AML-193 (cell line): ENCODE measurements at places on chromosomes 4 and X.

DNA sequence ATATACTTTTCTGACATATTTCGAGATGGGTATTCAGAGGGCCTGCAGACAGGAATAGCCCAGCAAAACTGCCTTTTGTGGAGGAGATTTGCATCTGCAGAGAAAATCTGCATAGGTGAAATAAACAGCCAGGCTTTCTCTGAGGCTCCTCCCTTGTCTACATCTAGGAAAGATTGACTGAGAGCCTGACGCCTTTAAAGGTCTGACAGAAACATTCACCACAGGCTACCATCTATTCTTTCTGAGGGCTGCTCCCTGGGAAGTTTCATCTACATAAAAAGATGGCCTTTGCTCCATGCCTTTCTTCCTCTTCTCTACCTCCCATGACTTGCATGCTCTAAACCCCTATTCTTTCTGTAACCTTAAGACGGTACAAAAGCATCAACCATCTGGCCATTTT lies 55.0 kb upstream of the AP1S2 start:
- no peak for DNase-seq

DNA sequence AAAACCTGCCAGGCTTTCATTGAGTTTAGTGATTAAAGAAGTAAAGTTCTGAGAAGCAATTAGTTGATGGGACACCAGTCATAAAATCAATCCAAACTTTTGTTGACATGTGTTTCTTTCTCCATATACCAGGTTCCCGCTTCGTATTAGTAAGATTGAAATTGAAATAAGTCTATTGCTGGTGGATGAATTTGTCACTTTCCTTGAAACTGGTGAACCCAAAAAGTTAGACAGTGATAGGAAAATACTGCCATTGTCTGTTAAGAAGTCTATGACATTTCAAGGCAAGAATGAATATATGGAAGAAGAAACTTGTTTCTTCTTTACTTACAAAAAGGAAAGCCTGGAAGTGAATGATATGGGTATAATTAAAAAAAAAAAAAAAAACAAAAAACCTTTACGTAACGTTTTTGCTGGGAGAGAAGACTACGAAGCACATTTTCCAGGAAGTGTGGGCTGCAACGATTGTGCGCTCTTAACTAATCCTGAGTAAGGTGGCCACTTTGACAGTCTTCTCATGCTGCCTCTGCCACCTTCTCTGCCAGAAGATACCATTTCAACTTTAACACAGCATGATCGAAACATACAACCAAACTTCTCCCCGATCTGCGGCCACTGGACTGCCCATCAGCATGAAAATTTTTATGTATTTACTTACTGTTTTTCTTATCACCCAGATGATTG lies at the start of gene CD40LG:
TSS of gene CD40LG (plus strand) at position 482 of the 684 bp plus-strand sequence. CDS start at position 573, 91 bp downstream.
- no peak for DNase-seq

GRCh38 chr4:113293674-113294073 lies 244.2 kb downstream of the ANK2 start:
- DNase-seq: no peak

DNA sequence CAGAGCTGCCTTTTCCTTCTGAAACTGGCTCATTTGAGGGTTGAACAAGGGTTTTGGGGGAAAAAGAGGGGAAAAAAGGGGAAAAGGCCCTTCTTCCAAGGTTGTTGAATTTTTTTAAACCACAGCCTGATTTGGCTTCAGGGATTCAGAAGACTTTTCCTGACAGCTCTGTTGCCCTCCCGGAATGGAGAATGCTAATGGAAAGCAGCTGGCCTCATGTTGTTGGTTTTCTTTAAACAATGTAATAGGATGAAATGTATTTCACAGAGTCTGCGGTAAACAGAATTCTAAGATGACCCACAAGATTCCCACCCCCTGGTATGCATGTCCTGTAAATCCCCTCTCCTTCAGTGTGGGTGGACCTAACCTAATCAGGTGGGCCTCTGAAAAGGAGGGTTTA lies 3.3 kb upstream of the KIAA1210 start:
- no peak for DNase-seq

- no peak for DNase-seq
Measured at GRCh38 chr4:34723605-34724004, 1520.7 kb downstream of the ARAP2 start.

- no peak for DNase-seq
Measured at GRCh38 chr4:83605744-83606172, 69.8 kb downstream of the GPAT3 start.

- DNase-seq: no peak
Measured at GRCh38 chr4:24655971-24656370, 71.6 kb upstream of the DHX15 start.

- no peak for DNase-seq
Measured at GRCh38 chr4:174856926-174857800, 28.1 kb upstream of the GLRA3 start.

- DNase-seq: no peak
Measured at GRCh38 chrX:67724359-67725110, 180.7 kb downstream of the AR start.

- DNase-seq: no peak
Measured at GRCh38 chr4:141636771-141637460, 533 bp downstream of the IL15 start.

GRCh38 chr4:179663641-179664429 lies 2221.6 kb upstream of the AGA start:
- no peak for DNase-seq

DNA sequence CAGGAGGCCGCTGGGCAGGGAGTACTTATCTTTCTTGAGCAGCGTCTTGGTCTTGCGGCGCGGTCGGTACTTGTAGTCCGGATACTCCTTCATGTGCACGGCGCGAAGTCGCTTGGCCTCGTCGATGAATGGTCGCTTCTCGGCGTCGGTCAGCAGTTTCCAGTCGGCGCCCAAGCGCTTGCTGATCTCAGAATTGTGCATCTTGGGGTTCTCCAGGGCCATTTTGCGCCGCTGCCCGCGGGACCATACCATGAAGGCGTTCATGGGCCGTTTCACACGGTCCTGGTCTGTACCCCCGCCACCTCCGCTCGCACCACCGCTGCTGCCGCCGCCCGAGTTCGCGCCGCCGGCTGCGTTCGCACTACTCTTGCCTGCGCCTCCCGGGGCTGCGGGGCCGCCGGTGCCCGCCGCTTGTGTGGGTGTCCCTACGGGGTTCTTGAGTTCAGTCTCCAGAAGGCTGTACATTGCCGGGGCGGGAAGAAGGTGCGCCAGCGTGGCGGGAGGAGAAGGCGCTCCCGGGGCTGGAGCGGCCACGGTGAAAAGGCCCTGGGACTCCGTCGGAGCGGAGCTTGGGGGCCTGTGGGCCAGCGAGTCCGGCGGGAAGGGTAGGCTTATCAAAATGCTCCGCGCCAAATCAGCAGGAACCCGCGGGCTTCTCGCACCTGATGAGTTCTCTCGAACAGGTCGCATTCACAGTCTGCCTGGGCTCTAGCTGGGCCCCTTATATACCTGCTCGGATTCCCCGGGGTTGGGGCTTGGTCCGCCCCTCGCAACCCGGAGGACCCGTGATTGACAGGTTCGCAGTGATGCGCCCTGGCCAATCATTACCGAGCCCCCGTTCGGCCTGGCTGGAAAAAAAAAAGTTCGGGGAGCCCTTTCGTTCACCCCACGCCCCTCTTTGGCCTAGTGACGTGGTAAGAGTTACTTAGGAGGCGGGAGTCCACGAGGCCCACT lies at the start of gene SOX3:
TSS of gene SOX3 (minus strand) at position 699 of the 954 bp plus-strand sequence. CDS start at position 690, 9 bp downstream.
- DNase-seq: no peak

- no peak for DNase-seq
Measured at GRCh38 chr4:8585186-8585585, 5.0 kb downstream of the GPR78 start.

GRCh38 chrX:67289055-67289499 lies 254.7 kb upstream of the AR start:
- DNase-seq: no peak

- no peak for DNase-seq
Measured at GRCh38 chr4:25007598-25007997, 23.1 kb downstream of the LGI2 start.

DNA sequence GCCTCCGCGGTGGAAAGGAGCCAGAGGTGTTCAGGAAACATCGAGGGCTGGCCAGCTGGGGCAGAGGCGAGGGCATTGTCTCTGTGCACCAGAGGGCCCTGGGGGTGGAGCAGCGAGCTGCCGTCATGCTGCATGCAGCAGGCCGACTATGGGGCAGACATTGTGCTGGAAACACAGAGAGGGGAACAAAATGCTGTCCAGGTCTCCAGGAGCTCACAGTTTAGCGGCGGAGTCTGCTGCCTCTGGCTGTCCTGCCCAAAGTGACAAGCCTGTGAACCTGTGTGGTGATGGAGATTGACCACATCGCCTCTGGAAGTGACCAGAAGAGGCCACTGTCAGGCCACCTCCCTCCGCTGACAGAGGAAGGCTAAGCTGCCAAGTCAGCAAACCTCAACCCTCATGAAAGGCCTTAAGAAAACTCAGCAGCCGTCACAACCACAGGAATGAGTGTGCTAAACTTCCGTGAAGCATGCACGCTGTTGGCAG lies 20.1 kb upstream of the SASH3 start:
- DNase-seq: peak; percentile 52

DNA sequence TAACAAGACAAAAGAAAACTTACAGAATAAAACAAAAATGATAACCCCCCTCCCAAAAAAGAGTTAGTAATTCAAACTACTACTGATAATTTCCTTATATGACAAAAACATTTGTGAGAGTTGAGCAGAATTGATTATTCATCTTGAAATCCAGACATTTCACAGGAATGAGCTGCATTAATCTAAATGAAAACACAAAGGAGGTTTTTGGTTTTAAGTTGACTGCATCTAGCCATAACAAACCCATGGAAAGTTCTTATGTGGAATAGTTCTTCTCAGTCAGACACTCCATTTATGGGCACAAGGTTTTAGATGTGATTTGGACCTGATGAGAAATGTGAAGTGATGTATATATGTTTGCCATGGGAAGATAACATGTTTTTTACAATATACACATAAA lies 95.4 kb downstream of the VCX2 start:
- DNase-seq: no peak

GRCh38 chrX:12770440-12770839 lies 20.8 kb upstream of the PRPS2 start:
- DNase-seq: peak; percentile 0

DNA sequence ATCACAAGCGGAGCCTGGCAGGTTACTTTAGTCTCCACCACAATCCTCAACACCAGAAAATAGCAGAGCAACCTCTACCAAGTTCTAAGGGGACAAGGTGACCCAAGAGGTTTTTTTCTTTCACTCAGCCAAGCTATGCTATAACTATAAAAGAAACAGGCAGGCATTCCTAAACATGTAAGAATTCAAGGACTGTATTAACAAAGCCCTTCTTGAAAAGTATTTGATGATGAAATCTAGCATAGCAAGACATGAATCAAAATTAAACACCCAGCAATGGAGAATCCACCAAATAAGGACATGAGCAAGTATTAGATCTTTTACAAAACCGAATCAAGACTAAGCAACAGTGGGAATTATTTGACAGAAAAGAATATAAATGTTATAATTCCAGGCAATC lies 25.7 kb upstream of the C1QTNF7 start:
- no peak for DNase-seq

DNA sequence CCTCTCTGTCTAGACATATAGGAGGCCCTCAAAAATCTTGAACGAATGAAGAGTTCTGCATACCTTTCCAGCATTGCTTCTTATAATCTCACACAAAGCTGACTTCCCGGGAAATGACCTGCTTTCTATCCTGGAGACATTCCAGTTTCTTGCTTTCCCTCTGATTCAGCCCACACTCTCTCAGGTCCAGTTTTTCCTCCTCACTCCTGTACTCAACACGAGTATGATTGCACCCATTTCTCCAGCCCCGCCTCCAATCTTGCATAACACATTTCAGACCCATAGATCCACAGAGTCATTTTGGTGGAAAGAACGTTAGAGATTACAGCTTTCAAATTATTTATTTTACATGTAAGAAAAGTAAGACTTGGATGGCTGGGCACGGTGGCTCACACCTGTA lies 127.5 kb upstream of the TLR3 start:
- no peak for DNase-seq

GRCh38 chrX:119101168-119101567 lies 26.4 kb downstream of the KIAA1210 start:
- DNase-seq: no peak

DNA sequence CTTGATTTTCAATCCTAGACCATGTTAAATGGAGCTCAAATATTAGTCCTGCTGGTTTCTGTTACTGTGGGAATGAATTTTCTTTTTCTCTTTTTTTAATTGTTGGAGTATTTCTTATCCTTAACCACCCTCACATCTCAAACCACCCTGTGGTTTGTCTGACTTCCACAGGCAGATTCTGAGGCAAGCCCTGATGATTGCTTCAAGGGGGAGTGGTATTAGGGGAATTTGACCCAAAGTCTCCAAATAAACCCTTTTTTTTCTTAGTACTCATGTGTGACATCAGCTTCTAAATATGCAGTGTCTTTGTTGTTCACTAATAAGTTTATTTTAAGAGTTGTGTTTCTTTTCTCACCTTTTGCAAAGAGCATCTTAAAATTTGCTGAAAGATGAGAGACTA lies 810.3 kb downstream of the IL1RAPL1 start:
- DNase-seq: no peak

DNA sequence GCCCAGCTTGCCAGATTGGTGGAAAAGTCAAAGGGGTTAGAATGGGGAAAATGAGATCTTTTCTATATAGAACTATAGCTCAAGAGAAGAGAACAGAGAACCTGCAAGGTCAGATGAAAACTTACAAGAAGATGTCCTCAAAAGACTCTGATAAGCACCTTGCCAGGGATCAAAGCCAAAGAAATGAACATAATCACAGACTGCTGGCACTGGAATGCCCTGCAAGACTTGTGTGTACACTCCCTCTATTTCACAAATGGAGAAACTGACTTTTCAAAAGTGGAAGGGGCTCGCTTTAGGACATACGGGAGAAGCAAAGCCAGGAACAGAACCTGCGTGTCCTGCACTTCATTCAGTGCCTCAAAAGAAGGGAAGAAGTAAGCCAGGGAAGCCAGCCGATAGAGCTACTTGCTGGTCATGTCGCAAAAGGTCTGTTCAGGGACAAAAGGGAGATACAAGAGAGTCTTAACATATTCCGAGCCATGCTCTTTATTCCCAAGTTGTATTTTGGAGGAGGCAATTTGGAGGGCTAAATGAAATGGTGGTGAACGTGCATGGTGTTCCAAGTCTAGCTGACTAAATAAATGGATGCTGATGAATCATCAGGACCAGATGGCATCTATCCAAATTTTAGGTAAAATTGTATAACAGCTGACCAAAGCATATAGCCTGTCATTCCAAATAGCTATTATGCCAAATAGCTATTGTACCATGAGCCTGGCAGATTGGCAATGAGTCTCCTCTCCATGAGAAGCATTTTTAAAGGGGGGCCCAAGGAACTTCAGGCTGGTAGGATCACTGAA lies 175.6 kb upstream of the GPC4 start:
- DNase-seq: no peak

GRCh38 chrX:135520022-135520552 lies 373 bp upstream of the INTS6L start:
- no peak for DNase-seq

DNA sequence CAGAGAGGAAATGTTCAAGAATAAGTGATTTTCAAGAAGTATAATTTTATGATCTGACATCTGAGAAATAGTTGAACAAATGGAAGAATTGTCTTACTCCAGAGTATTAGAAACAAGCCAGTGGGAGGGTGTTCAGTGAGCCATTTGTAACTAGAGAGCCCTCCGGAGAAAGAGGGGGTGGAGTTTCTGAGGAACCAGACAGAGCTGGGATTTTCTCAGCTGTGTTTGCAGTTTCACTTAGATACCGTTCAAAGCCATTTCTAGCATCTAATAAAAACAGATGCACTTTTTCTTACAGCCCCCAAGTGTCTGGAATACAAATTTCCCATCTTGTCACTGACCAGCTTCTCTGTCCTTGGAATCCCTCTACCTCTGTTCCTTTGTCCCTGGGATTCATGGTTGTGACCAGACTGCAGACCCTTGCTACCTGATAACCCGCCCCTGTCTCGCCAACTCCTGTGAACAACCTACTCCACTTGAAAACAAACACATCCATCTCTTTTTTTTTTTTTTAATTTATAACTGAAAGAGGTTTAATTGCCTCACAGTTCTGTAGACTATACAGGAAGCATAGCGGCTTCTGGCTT lies 132.8 kb upstream of the KLF3 start:
- DNase-seq: no peak
